Bone marrow (tissue), 2 donors: ENCODE measurements at places on chromosomes 16 and 17.
A peak's percentile ranks its signal among the peaks of the same experiment; 100 is the strongest.

DNA sequence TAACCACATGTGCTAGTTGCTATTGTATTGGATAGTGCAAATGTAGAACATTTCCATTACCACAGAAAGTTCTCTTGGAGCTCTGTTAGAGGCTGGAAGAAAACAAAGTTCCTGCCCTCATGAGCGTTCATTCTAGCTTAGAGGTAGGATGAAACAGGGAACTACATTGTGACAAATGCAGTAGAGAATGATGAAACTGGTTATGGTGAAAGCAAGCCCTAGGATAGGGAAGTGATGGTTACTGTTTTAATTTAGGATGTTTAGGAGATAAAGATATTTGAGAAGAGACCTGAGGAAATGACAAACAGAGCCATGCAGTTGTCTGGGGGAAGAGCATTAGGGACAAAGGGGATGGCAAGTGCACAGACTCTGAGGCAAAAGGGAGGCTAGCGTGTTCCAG, 50.7 kb downstream of the AATF start:
- no peak for DNase-seq

- peak; percentile 29 for DNase-seq
Measured at GRCh38 chr17:64411999-64412771, 21.5 kb upstream of the PECAM1 start.

DNA sequence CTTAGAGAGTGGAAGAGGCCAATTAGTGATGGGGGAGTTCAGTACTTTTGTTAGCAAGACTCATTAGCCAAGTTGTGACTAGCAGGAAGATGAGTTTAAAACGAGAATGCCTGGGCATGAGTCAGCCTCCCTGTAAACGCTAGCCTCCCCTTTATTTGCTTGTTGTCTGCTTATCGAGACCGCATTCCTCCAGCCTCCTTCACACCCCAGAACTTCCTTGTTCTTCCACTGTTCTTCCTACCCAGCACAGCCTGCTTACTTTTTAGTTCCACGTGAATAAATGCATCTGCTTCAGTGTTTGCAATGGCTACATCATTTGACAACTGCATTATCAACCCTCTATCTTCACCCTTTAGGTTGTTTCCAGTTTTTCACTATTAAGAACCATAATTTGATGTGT, 20.2 kb upstream of the OR3A1 start:
- no peak for DNase-seq

GRCh38 chr17:34859652-34860051, 101.6 kb downstream of the CCT6B start:
- DNase-seq, result no peak

GRCh38 chr16:85240982-85241924, 129.0 kb upstream of the CIBAR2 start:
- DNase-seq, result no peak

DNA sequence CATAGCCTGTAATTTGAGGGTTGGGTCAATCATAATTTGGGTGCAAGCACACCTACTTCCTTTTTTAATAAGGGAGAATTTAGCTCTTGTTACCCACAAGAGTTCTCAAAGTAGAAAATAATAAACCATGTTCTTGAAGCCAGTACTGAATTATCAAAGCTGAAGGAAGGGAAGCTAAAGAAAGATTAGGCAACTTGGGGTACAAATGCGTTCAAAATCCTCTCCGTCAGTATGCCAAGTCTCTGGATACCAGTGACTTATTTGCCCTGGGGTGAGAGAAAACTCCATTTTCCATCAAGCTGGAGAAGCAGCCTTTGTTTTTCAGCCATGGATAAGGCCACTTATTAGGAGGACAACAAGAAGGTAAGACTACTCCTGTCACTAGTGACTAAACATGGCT, 23.5 kb upstream of the DHRS13 start:
- DNase-seq, result no peak
